Thymus (tissue), 14 donors: ENCODE measurements at places on chromosomes 1 and 21.

- H3K4me1 ChIP-seq = peaks cover 32% of the 10 kb centered on the region
- no peaks in the 10 kb centered on the region for H3K27me3 ChIP-seq
- H3K4me3 ChIP-seq = no peak overlapping the region
- peaks cover 3% of the 10 kb centered on the region for H3K36me3 ChIP-seq
- no peak for DNase-seq
- H3K27ac ChIP-seq = no peak overlapping the region
These were observed 67.8 kb downstream of the SLC19A1 start for GRCh38 chr21:45474323-45474950.

GRCh38 chr1:48916130-48917069 is 139.7 kb upstream of the BEND5 start:
- no peaks in the 10 kb centered on the region for H3K36me3 ChIP-seq
- H3K27ac ChIP-seq = no peak overlapping the region
- DNase-seq = no peak
- no peak overlapping the region for H3K4me3 ChIP-seq

- no peak overlapping the region for H3K4me3 ChIP-seq
- H3K27me3 ChIP-seq = no peaks in the 10 kb centered on the region
- H3K36me3 ChIP-seq = no peaks in the 10 kb centered on the region
- peak; percentile 59 for DNase-seq
These were observed 604.7 kb downstream of the PTPRC start for GRCh38 chr1:199243423-199244061.

GRCh38 chr1:19612530-19612929 is 31.6 kb upstream of the NBL1 start:
- H3K36me3 ChIP-seq = peaks cover 19% of the 10 kb centered on the region
- H3K4me3 ChIP-seq = no peak overlapping the region
- no peaks in the 10 kb centered on the region for H3K4me1 ChIP-seq
- no peaks in the 10 kb centered on the region for H3K27me3 ChIP-seq
- no peak overlapping the region for H3K27ac ChIP-seq
